Aortic smooth muscle cell (primary cell): ENCODE measurements at places on chromosomes 5 and 9. TPM values are rescaled to one million over a fixed set of nuclear protein-coding genes. Genes with fewer than 3 reads are reported as not detected.

Gene SPINK13
- not detected in 2 replicates for total RNA-seq

Gene CCL19
- total RNA-seq: not detected in 2 replicates

Gene PITX1
- total RNA-seq: 0.13 and 0.44 TPM in 2 replicates

Gene DENND1A
- total RNA-seq: 12.9 and 15.2 TPM in 2 replicates

Gene LHX3
- total RNA-seq: not detected in 2 replicates

Gene UHRF2
- total RNA-seq: 129 and 178 TPM in 2 replicates

Gene GABRA6
- total RNA-seq: not detected in 2 replicates

Gene KLHL3
- total RNA-seq: 1.7 and 4.6 TPM in 2 replicates

Gene CAPSL
- not detected in 2 replicates for total RNA-seq

Gene TAF11L9
- total RNA-seq: not detected in 2 replicates

Gene SARDH
- 2.5 and 7.4 TPM in 2 replicates for total RNA-seq

Gene PCDHA1
- under 0.01 and 0.06 TPM in 2 replicates for total RNA-seq

Gene PROB1
- 0.31 and 0.40 TPM in 2 replicates for total RNA-seq

Gene EPB41L4B
- under 0.01 and 0.25 TPM in 2 replicates for total RNA-seq

Gene SLC6A7
- total RNA-seq: 0.06 TPM in 1 of 2 replicates, not detected in the other

Gene TAF9
- total RNA-seq: 78.1 and 87.4 TPM in 2 replicates

Gene DDX4
- not detected in 2 replicates for total RNA-seq

Gene CCDC187
- total RNA-seq: under 0.01 TPM in 2 replicates

Gene ZNF782
- 2.2 and 3.4 TPM in 2 replicates for total RNA-seq

Gene SREK1
- 64.7 and 79.5 TPM in 2 replicates for total RNA-seq

Gene CDC20B
- total RNA-seq: 0.06 and 0.13 TPM in 2 replicates

Gene PIP5KL1
- 0.66 and 0.81 TPM in 2 replicates for total RNA-seq

Gene TOR2A
- 2.3 and 2.8 TPM in 2 replicates for total RNA-seq

Gene SMIM32
- total RNA-seq: not detected in 2 replicates

Gene SLC46A2
- total RNA-seq: not detected in 2 replicates

Gene ARL15
- 16.8 and 31.1 TPM in 2 replicates for total RNA-seq

Gene TMEM252
- total RNA-seq: not detected in 2 replicates

Gene ATG10
- total RNA-seq: 7.3 and 10.9 TPM in 2 replicates
